ENCODE measurements at places on chromosomes 4 and X.

DNA sequence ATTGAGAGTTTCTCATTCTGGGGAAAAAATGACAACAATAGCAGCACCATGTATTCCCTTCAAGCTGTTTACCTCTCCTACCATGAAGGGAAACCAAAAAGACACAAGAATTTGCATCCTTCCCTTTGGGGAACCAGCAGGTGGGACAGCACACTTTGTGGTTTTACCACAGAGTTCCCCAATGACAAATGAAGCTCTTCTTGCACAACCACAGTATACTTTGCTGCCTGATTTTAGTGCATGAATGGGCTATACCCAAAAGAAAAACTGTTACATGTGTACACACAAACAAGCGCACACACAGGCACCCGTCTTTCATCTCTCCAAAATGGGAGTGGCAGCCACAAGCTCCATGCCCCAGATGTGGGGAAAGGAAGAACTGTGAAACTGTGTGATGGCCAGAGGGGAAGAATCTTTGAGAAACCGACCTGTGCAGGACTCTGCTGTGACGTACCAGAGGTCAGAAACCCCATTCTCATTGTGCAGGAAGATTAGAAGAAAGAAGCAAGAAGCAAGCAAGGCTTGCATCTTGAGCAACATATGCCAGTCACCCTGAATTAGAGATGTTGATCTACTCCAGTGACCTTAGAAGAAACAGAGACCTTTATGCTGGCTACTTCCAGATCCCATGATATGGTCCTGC lies 2.7 kb upstream of the MAML3 start:
- DNase-seq = no peak

- DNase-seq = no peak
Measured at GRCh38 chr4:85681221-85681657, 206.3 kb downstream of the ARHGAP24 start.

- DNase-seq = no peak
Measured at GRCh38 chrX:115054876-115055275, 37.5 kb upstream of the IL13RA2 start.

GRCh38 chr4:107546638-107547037 lies 173.4 kb downstream of the PAPSS1 start:
- DNase-seq = no peak

DNA sequence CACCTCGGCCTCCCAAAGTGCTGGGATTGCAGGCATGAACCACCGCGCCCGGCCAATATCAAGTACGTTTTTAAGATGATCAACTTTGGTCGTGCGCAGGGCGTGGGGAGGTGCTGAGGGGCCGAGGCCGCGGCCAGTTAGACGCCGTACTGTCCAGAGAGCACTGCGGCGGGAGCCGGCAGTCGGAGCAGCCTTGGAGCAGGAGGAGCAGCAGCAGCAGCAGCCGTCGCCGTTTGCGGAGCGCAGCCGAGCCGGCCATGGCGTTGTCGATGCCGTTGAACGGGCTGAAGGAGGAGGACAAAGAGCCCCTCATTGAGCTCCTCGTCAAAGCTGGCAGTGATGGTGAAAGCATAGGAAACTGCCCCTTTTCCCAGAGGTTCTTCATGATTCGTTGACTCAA lies 8.5 kb upstream of the USP9X start:
- no peak for DNase-seq

DNA sequence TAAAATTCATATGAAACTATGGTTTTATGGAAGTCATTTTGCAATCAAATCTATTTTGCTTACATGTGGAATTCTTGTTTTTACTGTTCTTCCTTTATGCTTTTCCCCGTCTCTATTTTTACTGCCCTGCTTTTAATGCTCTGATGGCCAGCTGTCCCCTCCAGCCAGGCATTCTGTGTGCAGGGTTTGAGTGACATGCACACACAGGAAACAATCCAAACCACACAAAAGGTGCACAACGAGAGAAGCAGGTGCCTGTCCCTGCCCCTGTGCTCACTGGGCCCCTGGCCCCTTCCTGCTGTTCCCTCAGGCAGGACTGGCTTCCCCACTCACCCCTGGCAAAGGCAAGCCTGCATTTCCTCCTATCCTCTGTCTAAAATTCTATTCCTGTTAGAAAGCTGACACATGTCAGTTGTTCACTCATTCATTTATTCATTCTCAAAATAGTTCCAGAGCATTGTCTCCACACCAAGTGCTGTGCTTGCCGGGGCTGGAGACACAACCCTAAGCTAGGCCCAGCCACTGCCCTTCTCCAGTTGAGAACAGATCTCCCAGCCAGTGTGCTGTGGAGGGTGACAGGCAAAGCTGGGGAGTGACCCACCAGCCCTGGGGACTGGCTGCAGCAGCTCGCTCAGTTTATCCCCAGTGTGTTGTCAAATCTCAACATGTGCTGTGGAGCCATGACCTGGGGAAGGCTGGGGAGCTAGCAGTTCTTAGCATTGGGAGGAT lies 346.3 kb downstream of the FBXW7 start:
- no peak for DNase-seq

GRCh38 chr4:127449449-127449848 lies 183.3 kb upstream of the INTU start:
- no peak for DNase-seq

DNA sequence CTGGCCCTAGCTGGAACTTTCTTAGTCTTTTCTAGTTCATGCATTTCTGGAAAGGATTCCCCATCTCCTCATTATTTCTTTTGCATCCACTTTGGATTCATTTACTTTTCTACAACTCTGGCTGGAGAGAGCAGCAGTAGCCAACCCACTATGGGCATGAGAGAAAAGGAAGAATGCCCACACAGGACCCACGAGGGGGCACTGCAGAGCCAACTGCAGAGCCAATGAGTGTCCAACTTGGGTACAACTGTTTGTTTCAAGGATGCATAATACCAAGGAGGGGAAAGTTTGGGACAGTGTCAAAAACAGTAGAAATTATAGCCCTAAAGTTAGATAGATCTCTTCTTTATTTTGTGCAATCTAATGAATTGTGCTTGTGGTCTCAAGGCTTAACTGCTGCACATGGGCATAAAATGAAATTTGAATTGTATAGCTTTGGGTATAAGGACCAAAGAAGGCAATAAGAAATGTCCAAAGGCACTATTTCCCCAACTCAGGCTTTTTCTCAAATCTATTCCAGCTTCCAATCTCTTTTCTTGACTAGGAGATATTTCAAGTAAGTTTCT lies 230.6 kb downstream of the NSUN7 start:
- no peak for DNase-seq

DNA sequence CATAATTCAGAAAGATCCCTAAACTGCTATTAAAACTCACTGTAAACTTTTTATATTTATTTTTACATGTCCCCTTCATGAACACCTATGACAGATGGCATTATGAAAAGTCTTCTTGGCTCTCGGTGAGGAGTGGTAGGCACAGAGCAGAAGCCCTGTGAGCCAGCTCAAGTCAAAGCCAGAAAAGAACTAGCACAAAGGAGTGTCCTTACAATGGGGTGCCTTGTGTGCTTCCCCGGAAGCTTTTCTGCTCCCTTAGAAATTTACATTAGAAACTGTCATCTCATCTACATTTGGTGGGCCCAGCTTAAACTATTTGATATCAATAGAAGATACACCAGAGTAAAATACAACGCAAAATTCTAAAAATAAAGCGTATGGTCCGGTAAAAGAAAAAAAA lies 135.7 kb upstream of the MAP3K15 start:
- DNase-seq = no peak

DNA sequence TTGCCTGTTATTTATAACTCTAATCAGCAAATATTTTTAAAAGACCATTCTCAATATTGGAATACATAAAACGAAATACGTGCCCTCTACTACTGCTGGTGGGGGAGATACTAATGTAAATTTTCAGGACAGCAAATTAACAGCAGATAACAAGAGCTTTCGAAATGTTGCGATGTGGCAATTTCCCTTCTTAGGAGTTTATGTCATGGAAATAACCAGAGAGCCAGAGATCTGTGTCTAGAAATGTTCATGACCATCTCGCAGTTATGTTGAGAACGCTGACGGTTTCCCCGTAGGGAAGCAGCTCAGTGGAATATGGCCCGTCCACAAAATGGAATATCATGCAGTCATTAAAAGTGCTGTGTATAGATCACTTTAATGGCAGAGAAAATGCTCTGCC lies 238.4 kb upstream of the PSAPL1 start:
- DNase-seq = no peak

DNA sequence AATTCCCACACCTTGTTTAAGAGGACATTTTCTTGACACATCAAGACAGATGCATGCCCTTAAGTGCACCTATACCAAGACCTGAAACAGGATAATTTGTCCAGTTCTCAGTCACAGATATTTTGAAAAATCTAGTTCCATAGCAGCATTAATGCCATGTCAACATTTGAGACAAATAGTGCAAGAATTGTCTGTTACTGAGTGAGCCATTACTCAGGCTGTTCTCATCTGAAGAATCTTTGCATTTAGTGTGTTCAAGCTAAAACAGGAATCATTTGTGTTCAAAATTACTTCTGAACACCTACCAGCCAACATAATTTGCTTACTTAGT lies 354.9 kb downstream of the KCNIP4 start:
- no peak for DNase-seq

DNA sequence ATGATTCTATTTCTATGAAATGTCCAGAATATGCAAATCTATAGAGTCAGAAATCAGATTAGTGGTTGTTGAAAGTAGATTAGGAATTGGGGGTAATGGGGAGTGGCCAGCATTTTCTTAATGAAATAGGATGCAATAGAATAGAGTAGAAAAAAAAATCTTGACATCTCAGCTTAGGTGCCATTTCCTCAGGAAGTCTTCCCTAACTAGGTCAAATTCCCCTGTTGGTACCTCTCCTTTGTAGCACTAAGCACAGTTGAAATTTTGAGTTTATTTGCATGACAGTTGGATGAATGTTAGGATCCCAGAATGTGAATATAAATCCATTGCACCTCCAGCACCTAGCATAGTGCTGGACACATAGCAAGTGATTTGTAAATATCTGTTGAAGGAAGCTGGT lies 30.0 kb upstream of the PDK3 start:
- no peak for DNase-seq

- DNase-seq = no peak
Measured at GRCh38 chr4:38046727-38047489, 86.7 kb downstream of the PTTG2 start.

- no peak for DNase-seq
Measured at GRCh38 chr4:29927895-29928294, 792.3 kb upstream of the PCDH7 start.

DNA sequence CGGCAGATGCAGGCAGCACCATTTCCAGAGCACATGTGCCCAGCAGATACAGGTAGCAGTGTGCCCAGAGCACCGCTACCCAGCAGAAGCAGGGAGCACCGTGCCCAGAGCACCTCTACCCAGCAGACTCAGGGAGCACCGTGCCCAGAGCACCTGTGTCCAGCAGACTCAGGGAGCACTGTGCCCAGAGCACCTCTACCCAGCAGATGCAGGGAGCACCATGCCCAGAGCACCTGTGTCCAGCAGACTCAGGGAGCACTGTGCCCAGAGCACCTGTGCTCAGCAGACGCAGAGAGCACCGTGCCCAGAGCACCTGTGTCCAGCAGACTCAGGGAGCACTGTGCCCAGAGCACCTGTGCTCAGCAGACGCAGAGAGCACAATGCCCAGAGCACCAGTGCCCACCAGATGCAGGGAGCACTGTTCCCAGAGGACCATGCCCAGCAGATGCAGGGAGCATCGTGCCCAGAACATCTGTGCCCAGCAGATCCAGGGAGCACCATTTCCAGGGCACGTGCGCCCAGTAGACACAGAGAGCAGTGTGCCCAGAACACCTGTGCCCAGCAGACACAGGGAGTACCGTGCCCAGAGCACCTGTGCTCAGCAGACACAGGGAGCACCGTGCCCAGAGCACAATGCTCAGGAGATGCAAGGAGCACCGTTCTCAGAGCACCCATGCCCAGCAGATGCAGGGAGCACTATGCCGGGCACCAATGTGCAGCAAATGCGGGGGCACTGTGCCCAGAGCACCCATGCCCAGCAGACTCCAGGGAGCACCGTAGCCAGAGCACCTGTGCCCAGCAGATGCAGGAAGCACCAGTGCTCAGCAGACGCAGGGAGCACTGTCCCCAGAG lies 236.4 kb downstream of the DHRSX start:
- DNase-seq = no peak

DNA sequence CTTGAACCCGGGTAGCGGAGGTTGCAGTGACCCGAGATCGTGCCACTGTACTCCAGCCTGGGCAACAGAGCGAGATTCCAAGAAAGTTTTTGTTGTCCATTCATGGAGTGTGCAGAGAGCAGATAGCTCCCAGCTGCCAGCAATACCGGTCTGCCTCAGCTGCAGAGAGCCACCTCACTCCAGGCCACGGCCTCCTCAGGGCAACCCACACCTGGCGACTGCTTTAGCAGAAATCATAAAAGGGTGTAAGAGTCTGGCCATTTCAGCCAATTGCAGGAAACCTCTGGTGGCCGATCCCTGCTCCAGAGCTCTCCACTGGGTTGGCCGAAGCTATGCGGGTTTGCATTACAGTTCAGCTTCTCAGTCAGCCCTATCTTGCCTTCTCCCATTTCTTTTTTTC lies 227.4 kb upstream of the BCOR start:
- DNase-seq = no peak

GRCh38 chr4:48137846-48138245 lies 3.8 kb upstream of the TXK start:
- no peak for DNase-seq

DNA sequence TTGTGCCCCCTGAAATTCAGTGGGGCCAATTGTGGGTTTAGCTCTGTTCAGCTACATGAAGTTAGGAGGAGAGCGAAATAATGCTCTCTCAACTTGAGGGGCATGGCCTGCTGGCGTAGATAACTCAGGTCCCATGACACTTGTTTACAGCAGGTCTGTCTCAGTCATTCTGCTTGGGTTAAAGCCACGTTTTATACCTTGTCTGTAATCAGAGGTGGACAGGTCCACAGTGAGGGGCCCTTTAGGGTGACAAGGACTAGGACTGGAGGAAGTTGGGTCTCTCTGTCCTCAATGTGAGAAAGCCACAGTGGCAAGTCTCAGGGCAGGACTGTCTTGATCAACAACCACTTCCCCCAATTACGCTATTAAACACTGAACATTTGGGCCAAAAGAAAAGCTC lies 49.0 kb downstream of the PDHA1 start:
- no peak for DNase-seq

- no peak for DNase-seq
Measured at GRCh38 chr4:13833171-13833804, 205.8 kb upstream of the BOD1L1 start.

GRCh38 chr4:39637586-39638353 lies 895 bp downstream of the SMIM14 start:
- peak; percentile 37 for DNase-seq

- DNase-seq = peak; percentile 85
Measured at GRCh38 chr4:124952601-124953000, 240.1 kb upstream of the ANKRD50 start.

- DNase-seq = no peak
Measured at GRCh38 chr4:155407480-155407879, 30.7 kb upstream of the MAP9 start.

GRCh38 chr4:142124874-142125273 lies 488.5 kb downstream of the IL15 start:
- DNase-seq = no peak

DNA sequence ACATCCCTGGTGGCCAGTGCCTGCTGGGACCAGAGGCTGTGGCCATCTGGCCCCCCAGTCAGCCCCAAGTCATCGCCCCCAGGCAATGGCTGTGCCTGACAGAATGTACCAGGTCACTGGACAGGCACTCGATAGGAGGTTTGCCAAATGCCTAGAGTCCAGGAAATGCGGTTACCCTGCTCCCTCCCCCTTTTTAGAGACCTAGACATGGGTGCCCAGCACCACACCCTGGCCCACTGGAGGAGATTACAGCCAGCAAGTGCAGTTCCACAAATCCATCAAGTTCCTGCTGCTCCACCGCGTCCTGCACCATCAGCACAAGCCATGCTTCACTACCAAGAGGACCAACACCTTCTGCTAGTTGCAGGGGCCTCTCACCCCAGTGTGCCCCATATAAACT lies 16.2 kb upstream of the ZFX start:
- no peak for DNase-seq

- no peak for DNase-seq
Measured at GRCh38 chr4:78692822-78693170, 83.4 kb upstream of the BMP2K start.
